Activated CD4-positive, alpha-beta T cell treated with anti-CD3 and anti-CD28 coated beads, Interleukin-2, amount 10 ng/mL, durations not matched to agents 7 days and 5 days (primary cell): ENCODE measurements at places on chromosomes 1 and 21. TPM values are rescaled to one million over a fixed set of nuclear protein-coding genes. Genes with fewer than 3 reads are reported as not detected.

Gene HMGCS2
- total RNA-seq: not detected

Gene OR2L5
- total RNA-seq: not detected

Gene PLA2G5
- not detected for total RNA-seq

Gene DCST1
- total RNA-seq: not detected

Gene PODN
- not detected for total RNA-seq

Gene ITLN2
- not detected for total RNA-seq

Gene LCE2A
- total RNA-seq: not detected

Gene PDC
- not detected for total RNA-seq

Gene MORN1
- 8.1 TPM for total RNA-seq

Gene CFAP107
- not detected for total RNA-seq

Gene BSDC1
- 42.9 TPM for total RNA-seq

Gene JAK1
- total RNA-seq: 198 TPM

Gene C1orf116
- total RNA-seq: not detected

Gene TARS2
- total RNA-seq: 31.9 TPM

Gene CLK2
- 104 TPM for total RNA-seq

Gene MPL
- total RNA-seq: not detected

Gene ERVH48-1
- 6.4 TPM for total RNA-seq

Gene LMOD1
- not detected for total RNA-seq

Gene AGMAT
- total RNA-seq: 17.0 TPM

Gene DISP3
- 0.92 TPM for total RNA-seq

Gene KIAA0040
- 67.1 TPM for total RNA-seq

Gene CD52
- total RNA-seq: 1,924 TPM

Gene PLCH2
- 21.1 TPM for total RNA-seq

Gene PAQR6
- total RNA-seq: 6.2 TPM

Gene PIGR
- not detected for total RNA-seq

Gene INTS7
- total RNA-seq: 29.9 TPM
